ENCODE measurements at places on chromosomes 3 and 15. TPM values are rescaled to one million over a fixed set of nuclear protein-coding genes. Genes with fewer than 3 reads are reported as not detected.

Gene GREM1
- total RNA-seq, result 0.36 TPM

Gene IL17RD
- total RNA-seq, result 0.05 TPM

Gene PARP15
- total RNA-seq, result 35.3 TPM

Gene TFRC
- total RNA-seq, result 373 TPM

Gene ACSBG1
- 0.49 TPM for total RNA-seq

Gene ILDR1
- 7.4 TPM for total RNA-seq

Gene CCR9
- 2.3 TPM for total RNA-seq

Gene GOLGA8M
- total RNA-seq, result not detected

Gene KLF15
- 0.15 TPM for total RNA-seq

Gene CHRM5
- not detected for total RNA-seq

Gene CP
- total RNA-seq, result 1.2 TPM

Gene CCR3
- 0.66 TPM for total RNA-seq

Gene ABHD6
- 3.8 TPM for total RNA-seq

Gene CIDEC
- not detected for total RNA-seq

Gene HYKK
- 0.23 TPM for total RNA-seq
